ENCODE measurements at places on chromosomes 7 and 10. TPM values are rescaled to one million over a fixed set of nuclear protein-coding genes. Genes with fewer than 3 reads are reported as not detected.

- no peak for DNase-seq
- no peaks in the 10 kb centered on the region for H3K27me3 ChIP-seq
- H3K27ac ChIP-seq, result no peak overlapping the region
Observed at GRCh38 chr7:152528612-152529011, 92.8 kb upstream of the KMT2C start.

The POU6F2 gene
- not detected for total RNA-seq

GRCh38 chr7:27775782-27776181 lies 35.8 kb downstream of the TAX1BP1 start:
- peaks cover 5% of the 10 kb centered on the region for H3K36me3 ChIP-seq
- H3K27me3 ChIP-seq, result no peaks in the 10 kb centered on the region
- H3K4me1 ChIP-seq, result peaks cover 5% of the 10 kb centered on the region
- no peak overlapping the region for H3K4me3 ChIP-seq

- no peak overlapping the region for H3K4me3 ChIP-seq
- H3K4me1 ChIP-seq, result peaks cover 3% of the 10 kb centered on the region
- peak; percentile 59 for DNase-seq
- no peaks in the 10 kb centered on the region for H3K36me3 ChIP-seq
Observed at GRCh38 chr10:30270247-30270646, 78.8 kb downstream of the MTPAP start.

The NRF1 gene
- 22.5 TPM for total RNA-seq

DNA sequence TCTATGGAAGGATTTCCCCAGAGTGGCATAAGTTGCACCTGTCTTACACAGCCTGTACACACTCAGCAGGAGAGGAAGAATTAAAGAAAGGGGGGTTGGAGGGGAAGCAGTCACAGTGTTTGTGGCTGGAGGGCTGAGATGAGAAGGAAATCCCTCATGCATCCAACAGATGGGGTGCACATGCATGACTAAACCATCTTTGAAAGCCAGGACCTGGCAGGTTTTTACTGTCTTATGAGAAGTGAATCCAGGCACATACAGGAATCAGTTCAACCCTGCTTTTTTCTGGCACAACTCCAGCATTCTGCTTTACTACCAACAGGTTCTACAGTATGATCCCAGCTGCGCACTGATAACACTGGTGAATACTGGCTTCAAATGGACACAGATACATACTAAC lies 107.7 kb downstream of the CACNA2D1 start:
- H3K27me3 ChIP-seq, result no peaks in the 10 kb centered on the region
- DNase-seq, result no peak

GRCh38 chr10:13990392-13990805 lies 340.3 kb downstream of the FRMD4A start:
- no peaks in the 10 kb centered on the region for H3K27me3 ChIP-seq
- H3K27ac ChIP-seq, result no peak overlapping the region
- no peak for DNase-seq

DNA sequence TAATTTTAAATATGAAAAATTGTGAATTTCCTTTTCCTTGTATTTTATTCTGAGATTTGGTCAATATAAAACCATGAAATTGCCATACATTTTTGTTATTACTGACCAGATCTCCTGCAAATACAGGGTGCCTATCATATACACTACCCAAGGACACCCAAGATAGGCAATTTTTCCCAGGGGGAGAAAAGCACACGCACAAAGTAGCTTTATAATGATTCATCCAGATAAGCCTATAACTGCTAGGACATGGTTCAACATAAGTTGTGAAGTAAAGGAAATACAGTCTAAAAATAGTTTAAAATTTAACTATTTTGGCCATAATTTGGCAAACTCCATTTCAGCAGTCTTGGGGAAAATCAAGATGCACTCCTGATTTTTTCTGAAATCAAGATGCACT lies 4.8 kb downstream of the RUFY2 start:
- H3K4me3 ChIP-seq, result no peak overlapping the region
- peaks cover 15% of the 10 kb centered on the region for H3K4me1 ChIP-seq
- no peaks in the 10 kb centered on the region for H3K27me3 ChIP-seq
- H3K27ac ChIP-seq, result no peak overlapping the region

DNA sequence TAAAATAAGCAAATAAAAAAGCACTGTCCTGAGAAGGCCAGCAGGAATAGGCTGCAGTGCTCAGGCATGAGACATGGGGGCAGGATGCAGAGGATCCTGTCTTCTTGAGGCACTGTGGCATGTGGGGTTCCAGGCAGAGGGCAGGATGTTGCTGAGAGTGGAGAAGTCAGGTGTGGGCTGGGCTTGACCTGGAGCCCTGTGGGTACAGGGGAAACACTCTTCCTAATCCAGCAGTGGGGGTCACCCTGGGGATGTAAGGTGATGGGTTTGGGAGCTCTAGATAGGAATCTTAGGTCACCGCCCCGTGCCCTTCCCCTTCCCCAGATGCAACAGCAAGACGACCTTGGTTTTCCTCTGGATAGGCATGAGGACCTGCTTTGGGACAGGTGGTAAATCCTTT lies 13.6 kb downstream of the SUMF2 start:
- peaks cover 16% of the 10 kb centered on the region for H3K36me3 ChIP-seq
- H3K4me1 ChIP-seq, result peaks cover 6% of the 10 kb centered on the region
- no peak for DNase-seq
- no peaks in the 10 kb centered on the region for H3K27me3 ChIP-seq
- no peak overlapping the region for H3K27ac ChIP-seq

- H3K4me1 ChIP-seq, result no peaks in the 10 kb centered on the region
- no peak overlapping the region for H3K4me3 ChIP-seq
- no peaks in the 10 kb centered on the region for H3K36me3 ChIP-seq
- no peak for DNase-seq
- H3K27ac ChIP-seq, result no peak overlapping the region
Observed at GRCh38 chr7:33418251-33418701, 288.9 kb downstream of the BBS9 start.

The MAPK8 gene
- total RNA-seq, result 6.7 TPM

DNA sequence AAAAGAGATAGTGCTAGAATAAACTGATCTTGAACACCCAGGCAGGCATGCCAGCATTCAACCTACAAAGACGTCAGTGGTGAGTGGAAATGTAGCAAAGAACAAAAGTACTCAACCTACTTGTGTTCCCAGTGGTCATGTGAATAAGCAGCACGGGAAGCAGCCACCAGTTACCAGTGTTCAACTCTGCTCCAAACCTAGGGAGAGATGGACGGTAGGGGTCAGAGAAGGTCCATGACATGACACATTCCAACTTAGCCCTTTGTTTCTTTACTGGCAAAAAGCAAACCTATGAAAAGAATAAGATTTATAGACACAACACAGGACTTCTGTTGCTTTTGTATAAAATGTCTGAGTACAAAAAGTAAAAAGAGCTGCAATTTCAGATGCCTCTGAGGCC lies 511.4 kb downstream of the XPNPEP1 start:
- no peak overlapping the region for H3K27ac ChIP-seq
- DNase-seq, result no peak
- H3K36me3 ChIP-seq, result no peaks in the 10 kb centered on the region
- H3K4me1 ChIP-seq, result no peaks in the 10 kb centered on the region
- no peaks in the 10 kb centered on the region for H3K27me3 ChIP-seq

GRCh38 chr7:133584956-133585668 lies 332.2 kb downstream of the EXOC4 start:
- H3K4me3 ChIP-seq, result no peak overlapping the region
- H3K36me3 ChIP-seq, result no peaks in the 10 kb centered on the region
- DNase-seq, result no peak
- no peaks in the 10 kb centered on the region for H3K4me1 ChIP-seq

The CYP3A4 gene
- not detected for total RNA-seq

The DGKI gene
- not detected for total RNA-seq

- DNase-seq, result no peak
- H3K27ac ChIP-seq, result no peak overlapping the region
- no peaks in the 10 kb centered on the region for H3K4me1 ChIP-seq
- H3K4me3 ChIP-seq, result no peak overlapping the region
- no peaks in the 10 kb centered on the region for H3K36me3 ChIP-seq
Observed at GRCh38 chr10:63584725-63585035, 63.5 kb downstream of the REEP3 start.

GRCh38 chr7:123662293-123662692 lies 6.6 kb downstream of the LMOD2 start:
- no peak for DNase-seq
- H3K36me3 ChIP-seq, result no peaks in the 10 kb centered on the region
- H3K27ac ChIP-seq, result no peak overlapping the region
- no peak overlapping the region for H3K4me3 ChIP-seq
- no peaks in the 10 kb centered on the region for H3K27me3 ChIP-seq

The CH25H gene
- total RNA-seq, result not detected

- no peak overlapping the region for H3K27ac ChIP-seq
- H3K27me3 ChIP-seq, result no peaks in the 10 kb centered on the region
- H3K36me3 ChIP-seq, result no peaks in the 10 kb centered on the region
- no peak overlapping the region for H3K4me3 ChIP-seq
- no peaks in the 10 kb centered on the region for H3K4me1 ChIP-seq
Observed at GRCh38 chr10:22662733-22663330, 51.5 kb downstream of the PIP4K2A start.

Measured in Karpas-422 (cell line).